ENCODE measurements at places on chromosomes 11 and 22.

GRCh38 chr11:61092280-61092766 lies 10.0 kb upstream of the CD5 start:
- DNase-seq: no peak

- no peak for DNase-seq
These were observed 15.1 kb downstream of the FXYD6 start for GRCh38 chr11:117861151-117862018.

- no peak for DNase-seq
These were observed 976.3 kb upstream of the FAT3 start for GRCh38 chr11:91248199-91248807.

DNA sequence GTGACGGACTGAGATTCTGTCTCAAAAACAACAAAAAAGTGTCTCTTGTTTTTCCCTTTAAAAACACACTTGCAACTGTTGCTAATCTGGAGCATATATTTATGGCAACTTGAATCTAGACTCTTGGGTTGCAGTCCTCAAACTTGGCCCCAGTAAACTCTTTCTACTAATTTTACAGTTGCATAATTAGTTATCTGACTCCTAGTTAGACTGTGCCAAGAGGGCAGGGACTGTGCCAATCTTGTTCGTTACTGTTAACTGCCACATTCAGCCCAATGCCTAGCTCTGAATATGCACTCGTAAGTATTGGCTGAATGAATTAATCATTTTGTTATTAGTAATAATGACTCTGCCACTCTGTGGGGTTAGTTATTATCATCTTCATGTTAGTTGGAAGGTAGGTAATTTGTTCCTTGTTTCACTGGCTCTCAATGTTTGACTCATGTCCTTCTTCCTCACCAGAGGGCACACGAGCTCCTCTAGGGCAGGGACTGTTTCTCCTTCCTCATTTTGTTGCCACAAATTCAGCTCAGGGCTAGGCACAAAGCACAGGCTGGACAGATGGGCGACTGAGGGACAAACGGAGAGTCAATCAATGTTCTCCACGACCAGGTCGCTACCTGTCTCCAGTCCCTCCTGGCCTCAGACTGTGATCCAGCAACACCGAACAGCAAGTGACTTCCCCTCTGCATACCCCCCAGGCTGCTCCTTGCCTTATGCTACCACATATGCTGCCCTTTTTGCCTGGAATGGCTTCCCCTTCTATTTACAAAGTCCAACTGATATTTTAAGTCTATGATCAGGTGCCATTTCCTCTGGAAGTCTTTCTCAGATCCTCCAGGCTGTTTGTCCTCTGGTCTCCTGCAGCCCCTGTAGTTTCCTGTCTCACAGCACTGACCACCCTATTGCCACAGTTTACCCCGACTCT lies 9.0 kb downstream of the CLPB start:
- DNase-seq: no peak

- DNase-seq: no peak
These were observed 1223.6 kb downstream of the LRRC4C start for GRCh38 chr11:40235841-40236240.

- no peak for DNase-seq
These were observed 58.6 kb downstream of the MPPED2 start for GRCh38 chr11:30527566-30527965.

- no peak for DNase-seq
These were observed 14.5 kb downstream of the SLC35F2 start for GRCh38 chr11:107844041-107844440.

- DNase-seq: no peak
These were observed at the start of gene SUSD2 for GRCh38 chr22:24181088-24181995. SUSD2 (plus strand) TSS chr22:24181487; CDS start chr22:24181520, 33 bp downstream.

Data from activated gamma-delta T cell treated with Interleukin-2 at 50 U/mL for 16 hours (primary cell).